Activated naive CD4-positive, alpha-beta T cell treated with Interleukin-2 at 50 U/mL for 16 hours (primary cell): ENCODE measurements at places on chromosomes 2 and 18.

- no peak for DNase-seq
These were observed 22.7 kb downstream of the PTPN4 start for GRCh38 chr2:119782308-119783027.

DNA sequence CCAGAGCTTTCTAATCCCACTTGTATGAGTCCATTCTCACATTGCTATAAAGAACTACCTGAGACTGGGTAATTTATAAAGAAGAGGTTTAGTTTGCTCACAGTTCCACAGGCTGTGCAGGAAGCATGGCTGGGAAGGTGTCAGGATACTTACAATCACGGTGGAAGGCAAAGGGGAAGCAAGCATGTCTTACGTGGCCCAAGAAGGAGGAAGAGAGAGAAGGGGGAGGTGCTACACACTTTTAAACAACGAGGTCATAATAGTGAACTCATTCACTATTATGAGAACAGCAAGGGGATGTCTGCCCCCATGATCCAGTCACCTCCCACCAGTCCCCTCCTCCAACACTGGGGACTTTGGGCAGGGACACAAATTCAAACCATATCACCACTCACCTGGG lies 67.8 kb downstream of the TTC32 start:
- no peak for DNase-seq

GRCh38 chr2:232714969-232715368 lies 17.8 kb downstream of the GIGYF2 start:
- DNase-seq: no peak

- no peak for DNase-seq
These were observed 803.3 kb upstream of the CELF4 start for GRCh38 chr18:38368886-38369285.

- no peak for DNase-seq
These were observed 191.2 kb upstream of the NABP1 start for GRCh38 chr2:191486584-191487320.

DNA sequence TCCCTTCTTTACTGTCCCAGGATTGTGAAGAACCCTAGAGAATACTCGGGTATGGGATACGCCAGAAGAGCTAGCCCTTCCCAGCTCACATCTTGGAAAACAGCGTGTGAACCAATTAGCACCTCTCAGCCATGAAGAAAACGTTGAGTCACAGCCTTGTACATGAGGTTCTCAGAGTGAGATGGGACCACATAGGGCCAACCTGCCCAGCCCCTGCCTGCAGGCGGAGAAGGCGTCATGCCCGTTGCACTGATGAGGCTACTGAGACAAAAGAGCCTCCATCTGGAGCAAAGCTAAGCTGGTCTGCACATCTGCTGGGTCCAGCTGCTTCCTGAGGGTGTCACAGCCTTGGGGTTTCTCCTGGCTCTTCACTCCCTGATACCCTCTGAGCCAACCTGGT lies 92.2 kb downstream of the LBH start:
- no peak for DNase-seq

GRCh38 chr2:82330155-82330554 lies 2025.6 kb upstream of the LRRTM1 start:
- no peak for DNase-seq
